ENCODE measurements at places on chromosomes 11 and 22.

- DNase-seq, result no peak
Measured at GRCh38 chr11:100546714-100547113, 140.4 kb upstream of the ARHGAP42 start.

GRCh38 chr11:18308242-18308641 lies 13.7 kb downstream of the HPS5 start:
- DNase-seq, result no peak

GRCh38 chr11:64436000-64436399 lies 77.0 kb downstream of the RPS6KA4 start:
- DNase-seq, result no peak

DNA sequence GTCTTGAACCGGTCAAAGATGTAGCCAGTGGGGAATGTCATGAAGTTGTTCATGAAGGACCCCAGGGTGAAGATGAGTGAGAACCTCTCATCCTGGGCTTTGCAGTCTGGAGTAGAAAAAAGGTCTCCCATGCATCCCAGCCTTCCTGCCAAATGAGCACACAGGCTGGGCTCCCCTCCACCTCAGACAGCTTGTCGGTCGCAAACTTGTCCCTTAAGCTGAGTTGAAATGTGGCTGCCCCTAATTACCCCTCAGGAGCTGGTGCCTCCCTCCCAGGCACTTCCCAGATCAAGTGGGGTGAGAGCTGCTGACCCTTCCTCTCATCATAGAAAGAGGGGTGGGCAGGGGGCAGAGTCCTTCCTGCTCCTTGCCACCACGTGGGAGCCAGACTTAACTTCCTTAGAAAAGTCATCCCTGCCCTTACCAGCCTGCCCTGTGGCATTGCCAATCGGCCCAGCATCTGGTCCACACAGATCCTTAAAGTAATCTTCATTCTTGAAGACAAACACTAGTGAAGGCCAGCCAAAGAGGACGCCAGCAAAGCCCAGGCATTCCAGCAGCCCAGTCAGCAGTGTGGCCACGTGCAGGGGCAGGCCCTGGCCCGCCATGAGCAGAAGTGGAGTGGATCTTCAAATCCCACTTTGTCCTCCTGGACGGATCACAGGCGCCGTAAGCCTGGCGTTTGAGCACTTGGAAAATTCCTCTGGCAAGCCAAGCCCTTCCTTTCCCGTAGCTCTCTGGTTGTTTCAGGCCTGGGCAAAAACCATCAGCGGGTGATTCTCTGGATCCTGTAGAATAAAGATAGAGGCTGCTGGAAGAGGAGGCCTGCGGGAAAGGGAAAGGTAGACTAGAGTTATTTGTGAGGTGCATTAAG lies 1.1 kb downstream of the SLC43A3 start:
- DNase-seq, result no peak

DNA sequence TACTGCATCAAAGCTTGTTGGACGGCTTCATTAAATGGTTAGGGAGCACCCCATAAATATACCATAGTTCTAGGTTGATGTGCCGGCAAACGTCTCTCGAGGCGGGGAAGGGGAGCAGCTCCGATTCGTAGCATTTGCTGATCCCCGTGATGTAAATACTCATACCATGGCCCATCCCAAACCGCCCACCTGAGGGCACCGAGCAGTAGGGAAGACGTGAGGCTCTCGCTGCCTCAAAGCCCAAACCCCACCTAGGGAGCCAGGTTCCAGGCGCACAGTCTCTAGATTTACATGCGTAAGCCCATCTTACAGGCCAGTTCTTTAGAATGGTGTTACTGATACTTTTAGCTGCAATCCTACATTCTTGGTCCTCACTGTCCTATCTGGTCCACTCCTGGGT lies 124.0 kb downstream of the FEZ1 start:
- DNase-seq, result no peak

GRCh38 chr11:109432105-109432504 lies 10.1 kb downstream of the C11orf87 start:
- DNase-seq, result no peak

DNA sequence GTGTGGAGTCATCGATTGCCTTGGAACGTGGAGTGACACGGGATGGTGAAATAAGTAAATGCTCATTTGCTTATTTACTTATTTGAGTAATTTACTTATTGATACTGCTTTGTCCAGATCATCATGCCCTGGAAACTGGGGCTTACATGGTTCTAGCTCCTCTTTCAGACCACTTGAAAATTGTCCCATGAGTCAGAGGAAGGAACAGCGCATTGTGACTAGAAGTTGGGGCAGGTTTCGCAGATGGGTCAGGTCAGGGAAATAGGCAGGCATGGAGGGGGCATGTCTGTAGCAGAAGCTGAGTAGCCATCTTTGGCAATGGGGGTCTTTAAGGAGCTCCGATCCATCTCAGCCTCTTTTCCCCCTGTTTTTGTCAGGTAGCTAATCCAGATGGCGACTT lies 104.2 kb upstream of the SORL1-AS1 start:
- no peak for DNase-seq

DNA sequence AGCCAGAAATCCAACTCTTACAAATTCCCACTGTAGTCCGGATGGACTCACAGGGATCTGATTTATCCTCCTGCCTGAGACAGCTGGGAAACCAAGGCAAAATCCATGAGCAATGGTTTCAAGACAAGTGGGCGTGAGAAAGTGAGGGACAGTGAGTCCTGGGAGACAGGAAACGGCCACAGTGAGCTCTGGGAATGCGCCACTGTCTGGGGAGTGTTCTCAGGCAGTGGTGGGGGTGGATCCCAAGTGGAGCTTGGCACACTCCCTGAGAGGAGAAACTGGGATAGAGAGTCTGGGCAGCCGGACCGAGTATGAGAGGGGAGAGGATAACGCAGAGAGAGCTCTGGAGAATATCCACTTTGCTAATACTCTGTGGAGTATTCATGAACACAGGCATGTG lies 9.8 kb downstream of the IL17REL start:
- no peak for DNase-seq

DNA sequence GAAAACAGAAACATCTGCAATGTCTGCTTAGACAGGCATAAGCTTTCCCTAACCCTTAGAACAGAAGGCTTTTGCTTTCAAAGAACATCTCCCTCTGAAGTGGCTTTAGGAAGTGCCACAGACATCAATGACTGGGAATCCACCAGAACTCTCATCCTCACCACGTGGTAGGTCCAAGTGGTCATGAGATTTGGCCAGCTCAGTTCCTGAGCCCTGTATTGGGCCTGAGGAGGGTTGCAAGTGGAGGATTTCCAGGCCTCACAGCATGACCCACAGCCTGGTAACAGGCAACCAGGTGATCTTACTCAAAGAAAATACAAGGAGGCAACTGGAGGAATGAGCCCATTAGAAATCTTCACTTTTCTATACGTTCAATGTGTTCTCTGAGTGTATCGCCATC lies 1.6 kb downstream of the CASP1 start:
- no peak for DNase-seq

DNA sequence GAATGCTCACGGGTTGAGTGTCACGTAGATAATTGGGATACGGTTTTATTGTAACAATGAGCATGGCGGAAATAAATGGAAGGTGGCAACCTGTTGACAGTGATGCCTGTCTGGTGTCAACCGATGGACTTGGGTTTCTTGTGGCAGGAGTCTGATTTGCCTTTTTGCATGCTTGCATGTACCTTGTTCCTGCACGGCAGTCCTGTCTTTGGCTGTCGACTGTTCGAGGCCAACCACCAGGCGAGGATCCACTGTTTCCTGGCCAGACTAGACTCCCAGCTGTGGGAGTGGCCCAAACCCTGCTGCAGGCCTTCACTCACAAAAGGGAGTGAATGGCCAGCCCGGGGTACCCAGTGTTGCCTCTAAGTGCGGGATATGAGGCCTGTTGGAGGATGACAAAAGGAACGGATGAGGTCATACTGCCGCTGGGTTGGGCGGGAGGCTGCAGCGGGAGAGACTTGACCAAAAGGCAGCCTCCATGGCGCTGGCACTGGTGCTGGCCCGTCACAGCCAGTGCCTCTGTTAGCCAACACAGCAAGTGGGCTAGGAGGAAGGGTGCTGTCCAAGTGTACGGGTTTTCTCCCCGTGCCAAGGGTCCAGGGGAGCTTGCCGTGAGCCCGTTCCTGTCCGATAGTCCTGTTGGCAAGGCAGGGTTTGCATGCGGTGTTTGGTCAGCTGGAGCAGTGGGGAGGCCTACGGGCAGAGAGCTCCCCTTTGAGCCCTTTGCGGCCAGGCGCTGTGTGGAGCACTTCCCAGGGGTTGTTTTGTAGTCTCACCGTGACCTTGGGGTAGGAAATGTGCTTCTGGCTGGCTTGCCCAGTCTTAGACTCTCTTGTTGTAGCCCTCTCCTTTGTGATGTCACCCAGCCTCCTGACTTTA lies 974 bp downstream of the DGCR8 start:
- DNase-seq, result no peak

- DNase-seq, result no peak
Measured at GRCh38 chr11:8002676-8003075, 15.5 kb downstream of the EIF3F start.

- no peak for DNase-seq
Measured at GRCh38 chr11:18304745-18305144, 17.2 kb downstream of the HPS5 start.

- no peak for DNase-seq
Measured at GRCh38 chr11:77204754-77205466, 76.9 kb downstream of the MYO7A start.

GRCh38 chr11:68938088-68938487 lies 34.4 kb downstream of the IGHMBP2 start:
- no peak for DNase-seq

DNA sequence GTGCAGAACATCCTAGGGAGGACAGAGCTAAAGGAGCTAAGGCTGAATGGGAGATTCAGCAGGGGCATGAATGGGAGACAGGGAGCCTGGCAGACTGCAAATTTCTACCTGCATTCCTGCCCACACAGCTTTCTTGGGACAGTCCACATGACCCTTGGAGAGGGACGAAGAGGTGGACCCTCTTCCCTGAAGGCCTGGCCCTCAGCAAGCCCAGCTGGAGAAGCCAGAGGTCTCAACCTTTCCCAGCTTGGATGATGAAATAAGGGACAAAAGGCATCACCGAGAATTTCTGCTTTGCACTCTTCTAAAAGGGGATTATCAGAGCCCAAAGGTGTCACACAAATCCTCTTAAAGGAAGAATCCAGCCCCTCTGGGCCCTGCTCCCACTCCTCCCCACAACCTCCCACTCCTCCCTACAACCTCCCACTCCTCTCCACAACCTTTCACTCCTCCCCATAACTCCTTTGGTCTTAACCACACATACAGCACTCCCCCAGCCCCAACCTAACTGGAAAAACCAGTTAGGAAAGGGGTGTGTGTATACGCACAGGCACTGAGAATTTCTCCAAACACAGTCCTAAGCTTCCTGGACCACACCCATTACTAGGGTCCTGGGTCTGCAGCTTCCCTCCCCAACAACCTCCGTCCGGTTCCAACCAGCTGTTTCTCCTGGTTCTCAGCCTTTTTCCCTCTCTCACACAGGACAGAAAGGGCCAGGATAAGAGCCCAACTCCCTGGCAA lies 38.4 kb downstream of the RPL27A start:
- no peak for DNase-seq

DNA sequence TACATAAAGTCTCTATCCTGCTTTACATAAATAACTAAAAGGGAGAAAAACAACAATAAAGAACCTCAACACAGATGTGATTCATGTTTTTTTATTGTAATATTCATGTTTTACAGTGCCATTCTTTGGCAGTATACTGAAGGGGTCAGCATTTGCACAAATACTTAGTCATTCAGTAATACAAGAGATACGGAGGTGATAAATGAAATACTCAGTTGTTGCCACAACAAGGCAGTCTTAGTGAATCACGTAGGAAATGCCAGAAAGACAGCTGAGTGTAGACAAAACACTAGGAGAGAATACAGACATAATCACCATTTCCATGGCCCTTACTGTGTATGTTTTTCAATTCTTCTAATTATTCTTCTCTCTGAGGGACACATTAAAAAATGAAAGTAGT lies 910.4 kb downstream of the METTL15 start:
- DNase-seq, result peak; percentile 57

DNA sequence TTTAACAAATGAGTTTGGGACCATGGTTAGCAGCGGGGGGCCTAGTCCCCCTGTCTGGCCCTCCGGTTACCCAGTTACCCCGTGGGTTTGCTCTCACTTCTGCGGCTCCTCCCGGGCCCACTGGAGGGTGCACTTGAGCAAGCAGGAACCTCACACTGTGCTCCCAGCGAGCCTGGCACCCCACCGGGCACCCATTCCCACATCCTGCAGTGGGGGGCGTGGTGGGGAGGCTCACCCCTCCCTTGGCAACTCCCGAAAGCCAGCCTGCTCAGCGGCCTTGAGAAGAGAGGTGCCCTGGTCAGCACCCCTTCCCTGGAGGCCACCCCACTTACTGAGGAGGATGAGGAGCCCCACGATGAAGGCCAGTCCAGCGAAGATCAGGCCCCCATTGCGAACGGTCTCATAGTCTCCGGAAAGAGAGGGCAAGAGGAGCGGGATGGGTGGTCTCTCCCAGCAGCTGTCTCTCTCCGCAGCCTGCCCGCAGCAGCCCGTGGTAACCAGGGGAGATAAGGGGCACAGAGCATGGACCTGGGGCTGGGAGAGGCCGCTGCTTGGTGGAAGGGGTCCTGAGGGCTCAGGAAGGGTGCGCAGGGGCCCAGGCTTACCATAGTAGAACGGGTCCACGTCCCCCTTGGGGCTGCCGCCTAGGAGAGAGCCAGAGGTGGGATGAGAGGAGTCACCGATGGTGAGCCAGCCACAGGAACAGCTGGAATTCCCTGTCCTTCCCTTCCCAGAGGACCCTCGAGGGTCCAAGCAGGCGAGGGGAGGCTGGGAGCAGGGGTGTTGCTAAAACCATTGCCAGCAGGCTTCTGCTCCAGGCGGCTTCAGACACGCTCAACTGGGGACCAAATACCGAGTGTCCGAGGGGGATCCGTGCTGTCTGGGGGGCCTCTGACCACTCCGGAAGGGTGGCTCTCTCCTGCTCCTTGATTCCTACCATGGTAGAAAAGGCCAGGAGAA lies 2.2 kb downstream of the FXYD2 start:
- no peak for DNase-seq

DNA sequence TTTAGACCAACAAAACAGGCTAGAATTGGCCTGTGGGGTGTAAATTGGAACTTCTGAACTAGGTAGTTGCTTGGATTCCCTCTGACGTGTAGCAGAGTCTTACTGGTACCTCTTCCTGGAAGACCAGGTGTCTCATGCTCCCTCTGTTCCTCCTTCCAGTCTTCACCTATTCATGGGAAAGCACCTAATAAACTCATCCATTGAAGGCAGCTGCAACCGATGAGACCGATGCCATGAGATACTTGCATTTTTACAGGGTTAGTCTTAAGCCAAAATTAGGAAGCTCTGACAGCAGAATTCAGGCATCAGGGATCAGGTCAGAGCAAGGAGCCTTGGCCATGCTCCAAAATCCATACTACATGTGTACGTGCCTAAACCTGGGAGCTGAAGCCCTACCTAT lies 13.2 kb upstream of the HEPHL1 start:
- no peak for DNase-seq

- DNase-seq, result no peak
Measured at GRCh38 chr11:131750692-131751091, 380.3 kb downstream of the NTM start.

DNA sequence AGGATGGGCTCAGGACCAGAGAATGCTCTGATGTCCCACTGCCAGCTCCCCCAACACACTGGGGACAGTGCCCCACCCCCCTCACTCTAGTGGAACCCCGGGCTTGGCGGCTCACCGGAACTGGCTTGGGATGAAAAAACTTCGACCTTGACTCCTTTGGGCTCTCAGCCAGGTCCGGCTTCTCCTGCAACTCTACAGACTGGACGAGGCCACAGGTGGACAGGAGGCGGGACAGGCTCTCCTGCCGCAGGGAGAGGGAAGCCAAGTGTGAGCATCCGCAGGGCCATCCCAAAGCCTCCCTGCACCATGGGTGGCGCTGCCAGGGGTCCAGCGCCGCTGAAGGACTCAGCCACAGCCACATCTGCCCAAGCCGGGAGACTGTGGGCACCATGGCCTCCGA lies 3.7 kb downstream of the RRP7A start:
- DNase-seq, result no peak

GRCh38 chr11:105137286-105137685 lies 2.3 kb downstream of the CARD18 start:
- DNase-seq, result no peak
